ENCODE measurements at places on chromosomes 3 and 15. TPM values are rescaled to one million over a fixed set of nuclear protein-coding genes. Genes with fewer than 3 reads are reported as not detected.

DNA sequence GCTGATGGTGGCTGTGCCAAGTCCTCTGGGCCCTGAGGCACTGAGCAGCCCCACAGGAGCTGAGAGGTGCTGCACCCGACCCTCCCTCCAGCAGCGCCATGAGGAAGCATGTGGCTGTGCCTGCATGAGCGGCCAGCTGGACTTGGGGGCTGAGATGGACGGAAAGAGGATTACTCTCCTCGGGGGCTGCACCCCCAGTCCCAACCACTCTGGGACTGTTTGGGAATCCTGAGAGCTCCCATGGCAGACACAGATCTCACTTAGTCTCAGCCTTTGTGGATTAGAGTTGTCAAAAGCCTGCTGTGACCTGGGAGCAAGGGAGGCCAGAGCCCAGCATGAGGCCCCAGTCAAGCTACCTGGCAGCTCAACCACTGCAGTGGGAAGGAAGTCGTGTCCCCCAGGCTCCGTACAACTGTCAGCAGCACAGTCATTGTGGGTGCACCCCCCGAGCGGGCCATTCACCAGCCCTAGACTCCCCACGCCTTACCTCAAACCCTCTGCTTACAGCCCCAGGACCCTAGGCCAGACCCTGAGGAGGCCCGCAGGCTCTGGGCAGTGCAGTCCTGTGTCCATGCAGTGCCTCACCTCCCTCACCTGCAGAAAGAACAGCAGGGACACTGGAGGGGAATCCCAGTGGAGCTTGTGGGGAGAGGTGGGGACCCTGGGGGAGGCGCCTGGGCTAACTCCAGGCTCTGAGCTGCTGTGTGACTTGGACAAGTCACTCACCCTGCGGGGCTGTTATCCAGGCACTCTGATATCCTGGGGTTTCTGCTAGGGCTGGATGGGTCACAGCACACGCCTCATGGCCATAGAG lies 17.1 kb downstream of the PRR23E start:
- DNase-seq: no peak

Gene TM4SF18
- 3.7 TPM for total RNA-seq

Gene LRRC3B
- total RNA-seq: not detected

DNA sequence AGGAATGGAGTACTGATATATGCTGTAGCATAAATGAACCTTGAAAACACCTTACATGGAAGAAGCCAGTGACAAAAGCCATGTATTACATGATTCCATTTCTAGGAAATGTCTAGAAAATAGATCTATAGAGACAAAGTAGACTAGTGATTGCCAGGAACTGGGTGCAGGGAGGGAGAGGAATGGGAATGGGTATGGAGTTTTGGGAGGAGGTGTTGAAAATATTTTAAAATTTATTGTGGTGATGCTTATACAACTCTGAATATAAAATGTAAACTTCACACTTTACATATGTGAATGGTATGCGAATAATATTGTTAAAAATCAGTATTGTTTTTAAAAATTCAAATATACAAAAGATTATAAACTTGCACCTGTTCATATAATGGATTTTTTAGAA lies 22.5 kb downstream of the ATP1B3 start:
- no peak for DNase-seq

GRCh38 chr3:177475356-177475665 lies 278.0 kb upstream of the TBL1XR1 start:
- no peak for DNase-seq

Gene GP5
- 0.10 TPM for total RNA-seq

Gene SMCO1
- total RNA-seq: not detected

DNA sequence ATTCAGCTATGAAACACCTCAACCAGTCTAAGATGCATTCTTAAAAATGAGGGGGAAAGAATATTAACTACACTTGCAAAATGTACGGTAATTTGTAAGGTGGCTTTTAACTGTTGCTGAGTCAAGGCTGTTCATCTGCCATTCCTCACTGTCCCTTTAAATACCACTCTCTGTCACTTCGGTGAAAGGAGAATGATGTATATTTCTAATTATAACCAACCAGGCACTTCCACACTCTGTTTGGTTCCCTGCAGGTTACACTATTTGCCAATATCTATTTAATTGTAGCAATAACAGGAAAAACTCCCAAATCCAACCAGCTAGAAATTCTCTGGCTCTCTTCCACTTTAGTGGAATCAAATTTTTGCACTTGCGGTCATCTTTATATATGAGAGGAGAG lies 70.5 kb upstream of the SLCO3A1 start:
- DNase-seq: no peak

Gene GABRA5
- not detected for total RNA-seq

DNA sequence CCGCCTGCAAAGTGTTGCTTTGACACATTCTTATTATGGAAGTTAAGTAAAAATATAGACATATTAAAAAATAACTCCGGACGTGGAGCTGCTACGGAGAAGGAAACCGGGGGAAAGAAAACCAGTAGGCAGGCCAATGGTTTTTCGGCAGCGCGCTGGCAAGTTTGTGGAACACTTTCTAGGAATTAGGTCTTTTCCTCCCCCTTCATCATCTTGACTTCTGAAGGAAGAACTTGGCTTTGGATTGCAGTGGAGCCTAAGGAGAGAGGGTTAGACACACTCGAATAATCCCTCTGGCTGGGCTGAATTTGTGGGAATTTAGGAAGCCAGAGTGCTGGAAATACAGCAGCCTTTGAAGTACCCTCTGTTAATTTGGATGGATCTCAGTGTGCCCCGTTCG lies 317 bp downstream of the ROBO2 start:
- DNase-seq: no peak

- no peak for DNase-seq
Observed at GRCh38 chr3:169158379-169158778, 505.1 kb downstream of the MECOM start.

DNA sequence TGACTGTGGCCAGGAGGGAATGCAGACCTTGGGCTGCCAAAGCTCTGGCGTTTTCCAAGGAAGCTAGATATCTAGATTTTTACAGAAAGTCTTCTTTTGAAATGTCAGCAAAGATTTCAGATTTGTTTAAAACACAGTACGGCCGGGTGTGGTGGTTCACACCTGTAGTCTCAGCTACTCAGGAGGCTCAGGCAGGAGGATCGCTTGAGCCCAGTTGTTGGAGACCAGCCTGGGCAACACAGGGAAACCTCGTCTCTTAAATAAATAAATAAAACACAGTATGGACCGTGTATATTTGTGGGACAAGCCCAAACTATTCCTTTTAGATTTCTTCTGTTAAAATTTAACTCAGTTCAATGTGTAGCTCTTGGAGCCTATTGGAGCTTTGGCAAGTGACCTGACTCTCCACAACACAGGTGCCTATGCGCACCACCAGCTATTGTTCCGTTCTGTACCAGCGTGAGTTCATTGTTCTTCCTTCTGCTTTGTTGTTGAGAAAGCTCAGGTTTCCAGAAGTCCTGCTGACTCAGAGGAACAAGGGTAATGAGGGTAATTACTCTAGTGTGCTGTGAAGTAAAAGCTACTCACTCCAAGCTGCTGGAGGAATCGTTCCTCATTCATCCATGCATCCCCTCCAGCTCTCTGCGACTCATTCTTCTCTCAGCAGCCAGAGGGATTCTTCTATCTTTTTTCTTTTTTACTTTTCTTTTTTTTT lies 73.1 kb upstream of the SLC6A6 start:
- no peak for DNase-seq

Gene OSTN
- total RNA-seq: not detected

- no peak for DNase-seq
Observed at GRCh38 chr3:31777092-31777491, 204.0 kb downstream of the OSBPL10 start.

Gene DPPA2
- not detected for total RNA-seq

Gene LRRC15
- total RNA-seq: 0.18 TPM

- DNase-seq: peak; percentile 97
Observed at GRCh38 chr15:74540761-74541493, at the start of gene ARID3B. Gene ARID3B, plus strand, starts transcription at chr15:74541220. Its CDS starts 2,717 bp downstream, at chr15:74543937.

GRCh38 chr3:55876560-55876959 lies 389.5 kb upstream of the WNT5A start:
- DNase-seq: no peak

Gene UBR1
- total RNA-seq: 34.1 TPM

Gene SHQ1
- 18.0 TPM for total RNA-seq

DNA sequence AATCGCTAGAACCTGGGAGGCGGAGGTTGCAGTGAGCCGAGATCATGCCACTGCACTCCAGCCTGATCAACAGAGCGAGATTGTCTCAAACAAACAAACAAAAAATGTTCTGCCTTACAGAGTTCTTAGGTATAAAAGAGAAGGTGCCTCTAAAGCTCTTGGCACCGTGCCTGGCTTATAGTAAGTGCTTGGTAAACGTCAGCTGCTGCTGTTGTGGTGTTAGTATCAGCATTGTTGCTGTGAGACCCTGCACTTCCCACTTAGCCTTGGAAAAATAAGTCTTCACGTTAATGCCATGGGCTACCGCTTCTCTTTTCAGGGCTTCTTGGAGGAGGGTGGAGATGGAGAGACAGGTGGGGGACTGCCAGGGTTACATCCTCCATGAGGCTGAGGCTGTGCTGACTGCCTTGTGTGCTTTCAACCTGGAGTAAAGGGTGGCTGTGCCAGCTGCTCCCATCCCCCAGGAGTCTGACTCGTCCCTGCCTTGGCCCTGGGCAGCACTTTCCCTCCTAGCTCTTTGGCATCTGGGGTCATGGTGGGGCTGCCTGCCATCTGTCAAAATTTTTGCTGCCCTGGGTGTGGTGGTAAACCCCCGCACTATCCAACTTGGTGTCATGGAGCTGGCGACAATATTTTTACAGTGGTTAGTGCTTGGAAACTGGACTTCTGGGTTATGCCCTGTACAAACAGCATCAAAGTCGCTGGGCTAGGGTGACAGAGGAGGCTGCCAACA lies 17.8 kb downstream of the FLNB start:
- DNase-seq: no peak

- no peak for DNase-seq
Observed at GRCh38 chr3:5437783-5438323, 250.3 kb downstream of the EDEM1 start.

- no peak for DNase-seq
Observed at GRCh38 chr3:187150599-187150998, 11.3 kb upstream of the RPL39L start.

Gene XCR1
- total RNA-seq: not detected

DNA sequence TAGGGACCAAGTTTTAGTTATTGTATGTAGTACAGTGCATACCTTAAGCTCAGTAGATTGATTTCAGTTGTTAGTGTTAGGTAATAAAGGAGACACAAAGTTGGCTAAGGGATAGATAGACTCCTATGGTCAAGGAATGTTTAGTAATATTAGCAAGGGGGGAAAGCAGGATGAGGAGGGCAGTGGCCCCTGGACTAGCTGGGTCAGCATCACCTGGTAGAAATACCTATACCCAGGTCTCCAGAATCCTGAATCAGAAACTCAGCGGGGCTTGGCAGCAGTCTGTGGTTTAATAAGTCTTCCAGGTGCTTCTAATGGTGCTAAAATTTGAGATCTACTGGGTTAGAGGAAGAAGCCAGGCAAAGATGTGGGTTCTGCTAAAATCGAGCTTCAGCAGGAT lies 35.0 kb downstream of the BBX start:
- no peak for DNase-seq

DNA sequence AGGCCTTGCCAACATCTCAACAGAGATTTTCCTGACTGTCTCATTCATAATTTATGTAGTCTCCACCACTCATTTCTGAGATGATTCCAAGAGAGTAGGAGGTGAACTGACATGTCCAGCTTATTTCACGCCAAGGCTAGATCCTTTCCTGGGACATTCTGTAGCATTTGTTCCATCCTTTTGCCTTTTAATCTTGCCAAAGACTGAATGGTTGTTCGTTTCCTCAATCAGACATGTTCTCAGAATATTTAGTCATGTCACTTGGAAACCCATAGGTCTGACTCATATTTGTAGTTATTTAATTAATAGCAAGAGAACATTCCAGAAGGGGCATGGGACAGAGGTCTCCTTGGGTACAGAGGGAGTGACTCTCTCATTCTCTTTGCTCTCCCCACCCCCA lies 80.9 kb downstream of the DHX36 start:
- no peak for DNase-seq

- DNase-seq: no peak
Observed at GRCh38 chr3:149463921-149464320, 10.6 kb upstream of the TM4SF4 start.

Gene ZFAND6
- total RNA-seq: 65.9 TPM

- no peak for DNase-seq
Observed at GRCh38 chr3:32818229-32818969, 602 bp downstream of the TRIM71 start.

- DNase-seq: no peak
Observed at GRCh38 chr3:177441813-177442646, 244.7 kb upstream of the TBL1XR1 start.
